WTC11 (cell line): ENCODE measurements at places on chromosomes 2 and 18.
A peak's percentile ranks its signal among the peaks of the same experiment; 100 is the strongest.

DNA sequence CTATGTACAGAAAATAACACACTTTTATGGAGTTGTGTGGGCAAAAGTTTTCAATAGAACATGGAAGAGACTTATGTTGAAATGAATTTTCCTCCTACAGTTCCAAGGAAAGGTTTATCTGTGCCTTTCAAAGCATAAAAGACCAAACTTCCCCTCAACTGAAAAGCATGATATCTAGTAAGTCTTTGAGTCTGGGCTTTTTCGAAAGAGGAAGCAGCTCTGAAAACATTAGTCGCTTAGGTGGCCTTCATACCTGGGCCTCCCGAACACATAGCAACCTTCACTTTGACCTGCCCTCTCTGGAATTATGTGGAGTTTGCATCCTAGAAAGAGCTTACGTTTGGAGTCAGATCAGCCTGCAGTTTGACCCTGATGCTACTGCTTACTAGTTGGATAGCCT is 4.8 kb upstream of the CAPN14 start:
- no peak for DNase-seq

GRCh38 chr2:166491461-166491860 is 2.6 kb downstream of the SCN7A start:
- DNase-seq, result no peak

DNA sequence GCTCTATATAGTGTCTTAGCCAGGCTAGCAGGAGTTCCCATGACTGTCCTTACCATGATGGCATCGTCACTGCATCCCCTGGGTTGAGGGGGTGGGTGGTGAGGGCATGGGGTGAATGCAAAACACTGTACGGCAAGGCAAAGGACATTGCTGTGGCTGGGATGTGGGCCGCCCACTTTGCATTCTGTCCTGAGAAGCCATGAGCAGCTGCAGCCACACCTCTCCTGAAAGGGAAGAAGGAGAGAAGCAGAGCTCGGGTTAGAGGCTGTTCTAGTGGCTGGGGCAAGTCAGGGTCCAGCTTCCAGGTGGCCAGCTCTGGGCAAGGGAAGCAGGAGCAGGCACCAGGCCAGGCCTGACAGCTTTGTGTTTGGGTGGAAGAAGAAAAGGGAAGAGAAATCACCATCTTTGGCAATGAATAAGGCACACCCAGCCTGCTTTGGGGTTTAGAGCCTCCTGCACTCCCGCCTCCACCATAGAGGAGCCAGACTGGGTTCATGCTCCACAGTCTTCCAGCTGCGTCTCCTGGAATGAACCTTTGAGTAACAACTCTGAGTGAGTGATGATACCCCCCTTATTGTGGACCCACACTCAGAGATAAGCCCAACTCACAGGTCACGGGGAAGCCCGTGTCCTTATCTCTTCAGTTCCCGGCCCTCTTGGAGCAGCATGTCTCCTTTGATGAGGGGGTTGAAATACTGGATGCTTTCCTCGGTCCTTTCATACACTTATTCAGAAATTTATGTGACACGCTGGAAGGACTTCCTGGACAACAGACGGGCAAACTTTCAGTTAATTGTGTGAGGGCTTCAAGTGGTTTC is 63.4 kb downstream of the INPP4A start:
- no peak for DNase-seq

DNA sequence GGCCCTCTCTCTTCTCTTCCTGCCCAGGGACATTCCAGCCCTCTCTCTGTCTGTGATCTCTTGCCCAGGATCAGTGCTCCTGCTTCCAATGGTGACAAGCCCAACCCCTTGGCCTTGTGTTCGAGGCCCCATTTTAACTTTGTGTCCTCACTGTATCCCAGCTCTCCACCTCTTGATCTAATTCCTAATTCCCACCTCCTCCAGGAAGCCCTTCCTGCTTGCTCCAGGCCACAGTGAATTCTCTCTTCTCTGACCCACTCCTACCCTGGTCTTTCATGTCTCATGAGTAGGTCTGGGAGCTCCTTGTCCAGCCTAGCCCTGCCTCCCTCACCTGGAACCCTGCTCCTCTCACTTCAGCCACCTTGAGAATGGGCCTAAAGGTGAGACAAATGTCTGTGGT is 249.1 kb downstream of the CELF4 start:
- DNase-seq, result no peak

- no peak for DNase-seq
Observed at GRCh38 chr2:196266855-196267254, 95.5 kb upstream of the STK17B start.

GRCh38 chr2:193935114-193935513 is 1721.9 kb upstream of the SLC39A10 start:
- no peak for DNase-seq

GRCh38 chr2:118242216-118242615 is 153.9 kb downstream of the INSIG2 start:
- DNase-seq, result no peak

DNA sequence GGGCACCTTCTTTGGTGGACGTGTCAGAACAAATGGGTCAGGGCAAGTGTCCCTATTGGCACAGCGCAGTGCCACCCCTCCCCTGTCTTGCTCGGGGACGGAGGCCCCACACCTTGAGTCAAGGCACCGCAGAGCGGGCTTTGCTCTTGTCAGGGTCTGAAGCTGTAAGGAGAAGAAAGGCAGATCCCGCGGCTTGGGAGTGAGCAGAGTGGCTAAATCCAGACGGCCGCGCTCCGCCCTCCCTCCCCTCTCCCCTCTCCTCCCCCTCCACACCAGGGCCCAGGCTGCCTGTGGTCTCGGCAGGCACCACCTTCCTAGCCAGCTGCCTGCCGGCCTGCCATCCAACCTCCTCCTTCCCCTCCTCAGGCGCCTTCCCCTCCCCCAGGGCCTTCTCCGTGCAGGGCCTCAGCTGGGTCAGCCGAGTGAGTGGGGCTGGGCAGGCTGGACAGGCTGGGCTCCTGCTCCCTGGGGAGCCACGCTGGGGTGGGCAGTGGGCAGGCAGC is 25.8 kb downstream of the SPEG start:
- peak; percentile 69 for DNase-seq

DNA sequence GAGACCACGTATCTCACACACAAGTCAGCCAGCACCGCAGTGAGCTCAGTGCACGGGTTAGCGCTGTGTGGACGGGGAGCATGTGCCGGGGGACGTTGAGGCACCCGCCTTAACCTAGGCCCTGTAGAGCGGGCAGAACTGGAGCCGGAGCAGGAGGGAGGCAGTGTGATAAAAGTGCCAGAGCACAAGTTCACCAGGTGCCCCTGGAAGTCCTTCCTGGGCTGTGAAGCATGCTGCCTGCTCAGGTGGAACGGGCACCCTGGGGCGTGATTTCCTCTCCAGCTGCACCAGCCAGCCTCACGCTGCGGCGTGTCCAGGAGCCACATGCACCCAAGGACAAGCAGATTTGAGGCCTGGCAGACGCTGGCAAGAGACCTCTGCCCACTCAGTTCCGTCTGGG is 50.3 kb downstream of the ITGB1BP1 start:
- no peak for DNase-seq

DNA sequence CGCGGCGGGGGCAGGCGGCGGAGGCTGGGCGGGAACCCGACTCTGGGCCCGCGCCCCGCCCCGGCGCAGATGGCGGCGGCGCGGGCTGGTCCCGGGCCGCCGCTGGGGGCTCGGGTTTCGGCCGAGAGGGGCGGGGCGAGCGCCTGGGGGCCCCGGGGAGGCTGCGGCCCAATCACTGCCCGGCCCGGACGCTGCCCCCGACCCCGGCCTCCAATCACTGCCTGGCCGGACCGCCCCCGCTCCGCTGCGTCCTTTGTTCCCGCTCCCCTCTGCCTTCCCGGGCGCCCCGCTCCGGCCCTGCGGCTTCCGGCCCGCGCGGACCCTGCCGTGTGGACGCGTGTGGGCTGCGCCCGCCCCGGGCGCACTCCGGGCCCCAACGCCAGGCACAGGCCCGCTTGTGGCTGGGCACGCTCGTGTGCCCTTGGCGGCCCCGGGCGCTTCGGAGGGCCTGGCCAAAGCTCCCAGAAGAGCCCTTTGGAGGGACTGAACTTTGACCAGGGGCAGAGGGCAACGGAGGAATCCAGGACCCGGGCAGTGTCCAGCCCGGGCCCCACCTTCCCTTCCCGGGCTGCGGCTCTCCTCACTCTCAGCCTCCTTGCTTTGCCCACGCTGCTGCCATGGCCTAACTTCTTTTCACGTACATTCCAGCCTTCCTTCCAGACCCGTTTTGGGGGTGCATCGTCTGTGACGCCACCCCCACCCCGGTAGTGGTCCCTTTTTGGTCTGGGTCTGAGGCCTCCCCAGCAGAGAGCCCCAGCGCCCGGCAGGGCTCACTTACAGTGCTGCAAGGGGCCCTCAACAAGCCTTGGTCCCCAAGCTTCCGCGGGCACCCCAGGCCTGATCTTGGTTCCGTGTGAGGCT is 27.1 kb upstream of the PTMA start:
- peak; percentile 94 for DNase-seq

DNA sequence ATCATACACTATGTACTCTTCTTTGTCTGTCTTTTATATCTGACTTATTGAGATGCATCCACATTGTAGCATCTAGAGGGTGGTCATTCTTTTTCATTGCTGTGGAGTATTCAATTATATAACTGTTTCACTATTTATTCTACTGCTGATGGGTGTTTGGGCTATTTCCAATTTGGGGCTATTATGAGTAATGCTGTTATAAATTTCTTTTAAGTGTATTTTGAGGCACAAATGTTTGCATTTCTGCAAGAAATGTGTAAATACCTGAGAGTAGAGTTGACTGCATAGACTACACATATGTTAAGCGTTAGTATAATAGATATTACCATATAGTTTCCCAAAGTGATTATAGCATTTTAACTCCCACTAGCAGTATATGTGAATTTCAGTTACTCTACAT is 26.9 kb upstream of the PPP1R1C start:
- no peak for DNase-seq
